ENCODE measurements at places on chromosomes 12 and 14.

DNA sequence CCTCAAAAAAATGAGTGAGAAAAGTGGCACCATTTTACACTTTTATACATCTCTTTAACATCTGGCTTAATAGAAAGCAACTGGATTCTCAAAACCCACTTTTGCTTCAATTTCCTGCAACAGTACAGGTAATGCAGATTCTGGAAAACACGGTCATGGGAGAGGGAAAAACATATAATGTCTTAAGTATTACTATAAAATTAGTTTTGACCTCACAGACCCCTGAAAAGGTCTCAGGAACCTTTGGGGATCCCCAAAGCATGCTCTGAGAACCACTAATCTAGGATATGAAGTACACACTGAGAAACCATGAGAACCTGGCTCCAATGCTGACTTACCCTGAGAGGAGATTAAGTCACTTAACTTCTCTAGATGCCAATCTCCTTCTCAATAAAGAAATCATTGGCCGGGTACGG is 64.7 kb downstream of the PPP2R5E start:
- no peak for DNase-seq

- DNase-seq: no peak
Observed at GRCh38 chr12:32777691-32778175, 22.0 kb upstream of the YARS2 start.

DNA sequence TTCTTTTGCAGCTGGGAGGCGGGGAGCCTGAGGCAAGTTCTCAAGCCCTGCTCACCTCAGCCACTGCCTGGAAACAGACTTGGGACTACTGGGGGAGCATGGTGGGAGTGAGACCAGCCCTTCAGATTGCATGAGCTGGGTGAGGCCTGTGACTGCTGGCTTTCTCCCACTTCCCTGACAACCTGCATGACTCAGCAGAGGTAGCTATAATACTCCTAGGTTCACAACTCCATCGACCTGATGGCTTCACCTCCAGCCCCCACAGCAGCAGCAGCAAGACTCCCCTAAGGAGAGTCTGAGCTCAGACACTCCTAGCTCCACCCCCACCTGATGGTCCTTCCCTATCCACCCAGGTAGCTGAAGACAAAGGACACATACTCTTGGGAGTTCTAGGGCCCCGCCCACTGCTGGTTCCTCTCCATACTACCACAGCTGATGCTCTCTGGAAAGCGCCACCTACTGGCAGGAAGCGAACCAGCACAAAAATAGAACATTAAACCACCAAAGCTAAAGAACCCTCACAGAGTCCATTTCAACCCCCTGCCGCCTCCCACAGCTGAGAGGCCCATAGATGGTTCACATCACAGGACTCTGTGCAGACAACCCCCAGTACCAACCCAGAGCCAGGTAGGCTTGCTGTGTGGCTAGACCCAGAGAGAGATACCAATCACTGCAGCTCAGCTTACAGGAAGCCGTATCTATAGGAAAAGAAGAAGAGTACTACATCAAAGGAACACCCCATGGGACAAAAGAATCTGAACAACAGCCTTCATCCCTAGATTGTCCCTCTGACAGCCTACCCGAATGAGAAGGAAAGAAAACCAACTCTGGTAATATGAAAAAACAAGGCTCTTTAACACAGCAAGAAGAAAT is 68.7 kb downstream of the RPAP3 start:
- DNase-seq: no peak

DNA sequence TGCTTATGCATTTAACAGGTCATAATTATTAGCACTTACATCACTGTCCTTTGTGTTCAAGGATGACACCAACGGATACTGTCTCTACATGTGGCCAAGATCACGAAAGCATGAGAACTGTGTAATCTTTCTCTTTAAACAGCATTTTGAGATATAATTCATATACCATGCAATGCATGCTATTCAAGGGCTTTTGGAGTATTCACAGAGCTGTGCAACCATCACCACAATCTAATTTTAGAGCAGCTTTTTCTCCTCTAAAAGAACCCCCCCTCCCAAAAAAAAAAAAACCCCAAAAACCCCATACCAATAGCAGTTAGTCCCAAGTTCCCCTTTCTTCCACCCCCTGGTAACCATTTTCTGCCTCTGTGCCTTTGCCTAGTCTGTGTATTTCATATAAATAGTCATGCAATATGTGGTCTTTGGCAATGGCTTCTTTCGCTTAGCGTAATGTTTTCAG is 60.6 kb downstream of the SPRING1 start:
- DNase-seq: no peak

- no peak for DNase-seq
Observed at GRCh38 chr14:93917141-93917540, 10.0 kb upstream of the FAM181A start.

- no peak for DNase-seq
Observed at GRCh38 chr14:76729258-76729657, 32.0 kb upstream of the VASH1 start.

DNA sequence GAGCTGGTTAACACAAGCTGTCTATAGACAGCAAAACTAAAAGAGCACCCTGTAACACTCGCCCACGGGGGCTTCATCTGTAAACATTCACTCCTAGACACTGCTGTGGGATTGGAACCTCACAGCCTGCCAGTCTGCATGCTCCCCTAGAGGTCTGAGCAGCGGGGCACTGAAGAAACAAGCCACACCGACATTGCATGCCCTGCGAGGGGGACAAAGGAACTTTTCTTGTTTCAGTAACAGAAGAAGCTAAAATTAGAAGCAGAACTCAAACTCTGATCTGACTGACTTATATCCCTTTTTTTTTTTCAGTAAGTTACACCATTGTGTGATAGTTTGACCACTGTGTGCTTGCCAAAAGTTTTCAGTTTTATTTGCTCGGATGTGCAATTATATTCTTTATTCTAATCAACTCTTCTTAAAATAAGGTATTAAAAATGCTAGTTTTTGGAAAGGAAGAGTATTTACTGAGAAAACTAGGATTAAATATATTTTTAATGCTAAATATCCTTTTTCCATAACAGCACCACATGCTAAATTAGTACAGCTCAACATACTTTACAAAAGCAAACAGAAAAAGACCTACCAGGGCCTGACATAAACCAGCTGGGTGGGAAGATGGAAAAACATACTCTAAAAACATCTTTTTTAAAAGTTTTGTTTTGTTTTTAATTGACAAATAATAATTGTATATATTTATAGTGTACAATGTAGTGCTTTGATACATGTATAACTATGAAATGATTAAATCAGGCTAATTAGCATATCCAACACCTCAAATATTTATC is 100.2 kb downstream of the EPS8 start:
- no peak for DNase-seq

DNA sequence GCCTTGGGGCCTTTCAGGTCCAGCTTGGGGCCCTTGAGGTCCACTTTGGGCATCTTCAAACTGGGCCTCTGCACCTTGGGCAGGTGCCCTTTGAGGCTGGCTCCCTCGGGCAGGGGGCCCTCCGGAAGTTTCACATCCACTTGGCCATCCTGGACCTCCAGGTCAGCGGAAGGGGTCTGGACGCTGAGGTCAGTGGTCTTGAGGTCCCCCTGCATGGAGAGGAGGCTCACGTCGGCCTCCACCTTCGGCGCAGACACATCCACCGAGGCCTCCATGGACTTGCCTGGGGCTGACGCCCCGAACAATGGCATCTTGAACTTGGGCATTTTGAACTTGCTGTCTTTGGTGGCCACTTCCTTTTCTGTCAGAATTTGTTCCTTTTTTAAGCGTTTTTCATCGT is 25.1 kb downstream of the AHNAK2 start:
- DNase-seq: no peak

DNA sequence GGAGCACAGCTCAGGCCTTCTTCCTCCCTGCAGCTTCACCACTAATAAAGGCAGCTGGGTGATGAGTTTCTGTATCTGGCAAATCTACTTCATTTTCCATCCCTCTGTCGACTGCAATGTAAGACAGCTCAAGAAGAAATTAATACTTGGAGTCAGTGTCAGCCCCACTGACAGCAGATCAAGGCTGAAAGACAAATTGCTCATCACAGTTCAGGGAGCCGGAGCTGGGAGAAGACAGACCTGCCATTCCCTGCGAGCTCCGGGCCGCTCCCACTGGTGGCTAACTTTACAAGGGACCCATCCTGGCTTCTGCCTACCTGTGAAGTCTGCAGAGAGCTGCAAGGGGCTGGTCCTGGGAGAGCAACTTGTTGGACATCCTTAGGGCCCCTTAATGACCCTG is 49.8 kb downstream of the CCDC60 start:
- no peak for DNase-seq

DNA sequence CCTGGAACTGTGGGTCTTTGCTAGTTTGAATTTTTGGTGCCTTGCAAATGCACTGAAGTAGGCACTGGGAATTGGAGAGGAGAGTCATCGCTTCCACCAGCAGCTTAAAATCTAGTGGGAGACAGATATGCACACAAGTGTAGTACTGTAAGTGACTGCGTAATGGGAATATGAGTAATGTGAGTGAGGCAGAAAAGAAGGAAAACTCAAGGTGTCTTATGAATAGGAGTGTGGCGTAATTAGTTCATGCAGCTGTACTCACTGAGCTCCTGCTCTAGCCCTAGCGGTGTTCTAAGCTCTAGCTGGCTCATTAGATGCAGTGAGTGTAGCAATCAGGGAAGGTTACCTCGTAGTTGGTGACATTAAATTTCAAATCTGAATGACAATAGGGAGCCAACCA is 2.8 kb downstream of the TCP11L2 start:
- no peak for DNase-seq

DNA sequence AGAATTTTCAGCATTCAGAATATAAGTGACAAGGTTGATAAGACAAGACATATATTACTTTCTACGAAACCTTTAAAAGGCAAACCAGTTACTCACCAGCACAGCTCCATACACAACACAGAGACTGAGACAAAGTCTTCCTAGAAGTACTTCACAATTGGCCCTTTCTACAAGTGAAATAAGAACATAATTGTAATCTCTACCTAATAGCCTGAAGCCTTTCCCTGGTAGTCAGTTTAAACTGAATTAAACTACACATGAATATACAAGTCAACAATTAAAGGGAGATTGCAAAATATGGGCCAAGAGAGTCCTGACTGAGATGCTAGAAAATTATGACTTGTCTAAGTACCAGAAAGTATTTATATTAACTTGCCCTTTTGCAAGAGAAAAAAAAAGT is 95.9 kb downstream of the PUS7L start:
- no peak for DNase-seq

- DNase-seq: no peak
Observed at GRCh38 chr12:26378711-26379110, 183.3 kb downstream of the SSPN start.

DNA sequence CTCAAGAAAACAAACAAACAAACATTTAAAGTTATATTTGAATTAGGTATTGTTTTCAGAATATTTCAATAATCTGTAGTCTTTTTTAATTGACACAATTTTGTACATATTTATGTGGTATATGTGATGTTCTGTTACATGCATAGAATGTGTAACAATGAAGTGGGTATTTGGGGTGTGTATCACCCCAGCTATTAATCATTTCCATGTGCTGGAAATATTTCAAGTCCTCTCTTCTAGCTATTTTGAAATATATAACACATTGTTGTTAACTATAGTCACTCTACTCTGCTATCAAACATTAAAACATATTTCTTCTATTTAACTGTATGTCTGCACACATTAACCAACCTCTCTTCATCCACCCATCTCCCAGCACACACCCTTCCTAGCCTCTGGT is 32.0 kb upstream of the SIX1 start:
- DNase-seq: no peak

GRCh38 chr12:66456612-66457011 is 154.3 kb downstream of the HELB start:
- DNase-seq: no peak

GRCh38 chr12:91613223-91613779 is 430.7 kb upstream of the DCN start:
- no peak for DNase-seq

DNA sequence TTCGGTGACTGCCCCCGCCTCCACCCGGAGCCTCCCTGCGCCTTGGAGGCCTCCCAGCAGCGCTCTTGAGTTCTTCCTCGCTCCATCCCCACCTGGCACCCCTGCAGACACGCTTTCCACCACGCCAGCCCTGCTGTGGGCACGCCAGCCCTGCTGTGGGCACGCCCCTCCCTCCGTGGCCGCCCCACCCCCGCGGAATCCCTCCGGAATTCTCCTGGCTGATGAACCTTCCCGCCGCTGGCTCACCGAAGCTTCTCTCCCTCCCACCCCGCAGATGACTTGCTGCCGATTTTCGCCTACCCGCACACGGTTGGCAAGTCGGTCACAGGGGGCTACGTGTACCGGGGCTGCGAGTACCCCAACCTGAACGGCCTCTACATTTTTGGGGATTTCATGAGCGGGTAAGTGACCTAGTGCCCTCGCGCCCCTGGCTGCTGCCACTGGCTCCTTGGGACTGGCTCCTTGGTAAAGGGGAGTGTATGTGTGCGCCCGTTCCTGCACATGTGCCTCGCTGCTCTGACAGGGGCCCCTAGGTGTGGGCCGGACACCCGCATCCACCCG is 15.2 kb downstream of the HHIPL1 start:
- DNase-seq: no peak

GRCh38 chr14:38116895-38117294 is 90.8 kb upstream of the SSTR1 start:
- DNase-seq: no peak

DNA sequence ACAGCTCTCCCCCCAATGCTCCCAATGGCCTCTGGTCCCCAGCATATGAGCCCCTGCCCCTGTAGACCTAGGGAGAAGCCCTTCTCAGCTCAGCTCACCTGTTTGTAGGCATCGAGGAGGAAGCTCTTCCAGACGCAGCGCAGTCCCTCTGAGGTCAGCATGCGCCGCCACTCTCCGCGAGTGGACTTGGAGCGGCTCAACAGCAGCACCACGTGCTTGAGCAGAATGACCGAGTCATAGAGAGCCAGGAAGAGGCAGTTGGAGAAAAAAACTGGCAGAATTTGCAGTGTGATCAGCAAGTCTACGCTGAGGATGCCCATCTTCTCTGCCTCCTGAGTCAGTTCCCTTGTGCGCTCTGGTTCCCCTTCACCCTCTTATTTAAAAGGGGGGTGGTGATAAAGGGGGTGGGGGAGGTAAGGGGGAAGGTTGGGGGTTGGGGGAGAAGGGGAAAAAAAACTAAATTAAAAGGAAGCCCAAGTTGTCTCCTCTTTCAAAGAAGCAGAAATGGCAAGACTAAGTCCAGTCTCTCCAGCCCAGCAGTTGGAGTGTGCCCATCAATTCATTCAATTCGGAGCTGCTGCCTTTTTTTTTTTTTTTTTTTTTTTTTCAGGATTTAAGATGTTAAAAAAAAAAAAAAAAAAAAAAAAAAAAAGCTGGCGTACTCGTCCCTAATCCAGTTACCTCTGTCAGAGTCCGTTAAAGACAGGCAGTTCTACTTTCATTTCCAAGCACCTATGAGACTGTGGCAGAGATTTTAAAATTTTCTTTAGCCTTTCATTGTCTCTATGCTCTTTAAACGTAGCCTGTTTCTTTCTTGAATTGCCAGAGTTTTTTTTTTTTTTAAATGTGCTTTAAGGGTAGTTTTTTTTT is at the start of gene DIO2:
Gene DIO2, minus strand, starts transcription at position 352 of the 870 bp plus-strand sequence. Its CDS starts 32 bp downstream, at position 320.
- DNase-seq: no peak
